ENCODE measurements at places on chromosomes 7 and 10. TPM values are rescaled to one million over a fixed set of nuclear protein-coding genes. Genes with fewer than 3 reads are reported as not detected.

The SPDYE9 gene
- total RNA-seq, result not detected

DNA sequence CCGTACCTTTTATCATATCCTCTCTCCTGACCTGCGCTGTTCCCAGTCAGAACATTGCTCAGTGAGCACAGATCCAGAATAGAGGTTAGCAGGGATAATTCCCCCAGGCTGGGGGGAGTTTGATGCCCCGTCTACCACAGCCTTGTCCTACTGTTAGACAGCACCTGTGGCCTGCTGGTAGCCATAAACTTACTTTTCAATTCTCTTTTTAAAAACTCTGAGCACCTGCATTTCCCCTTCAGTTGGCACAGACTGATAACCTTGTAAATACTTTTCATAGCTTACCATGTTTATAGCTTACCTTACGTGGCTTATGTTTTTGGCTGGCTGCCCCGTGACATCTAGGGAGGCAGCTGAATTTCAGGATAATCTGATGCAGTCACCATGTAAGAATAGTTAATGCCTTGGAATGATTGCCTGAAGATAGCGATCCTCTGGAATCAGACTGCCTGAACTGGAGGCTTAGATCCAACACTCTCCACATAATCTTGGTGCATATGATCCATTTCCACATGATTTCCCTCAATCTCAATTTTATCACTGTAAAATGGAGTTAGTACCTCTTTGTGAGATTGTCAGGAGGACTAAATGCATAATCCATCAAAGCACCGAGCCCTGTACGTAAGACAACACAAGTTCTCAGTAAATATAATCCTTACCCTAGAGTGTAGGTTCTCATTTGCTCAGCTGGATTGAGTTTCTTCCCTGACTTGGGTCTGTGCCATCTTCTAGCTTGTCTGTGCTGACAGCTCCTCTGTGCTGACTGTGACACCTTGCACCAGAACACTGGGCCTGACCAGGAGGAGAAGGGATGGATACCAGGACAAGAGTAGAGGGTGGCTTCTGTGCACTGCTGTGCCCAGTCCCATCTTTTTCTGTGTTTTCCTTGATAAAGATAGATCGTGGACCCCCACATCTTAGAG lies 111.7 kb upstream of the GJD4 start:
- no peak for DNase-seq

DNA sequence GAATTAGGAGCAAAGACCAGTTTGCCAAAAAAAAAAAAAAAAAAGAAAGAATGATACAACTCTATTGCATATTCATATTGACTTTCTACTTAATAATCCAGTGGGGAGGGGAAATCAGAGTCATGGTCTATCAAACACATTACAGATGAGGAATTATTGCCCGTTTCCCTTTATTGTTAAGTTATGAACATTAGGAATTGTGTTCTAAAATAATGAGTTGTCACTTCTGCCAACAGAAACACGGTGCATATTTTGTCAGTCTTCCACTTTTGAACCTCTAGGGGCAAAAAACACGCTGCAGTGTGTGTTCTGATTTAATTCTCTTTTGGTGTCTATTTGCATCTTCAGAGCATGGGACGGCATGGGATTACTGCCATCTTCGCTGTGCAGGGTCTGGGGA lies 115.7 kb upstream of the RHOBTB1 start:
- DNase-seq, result no peak

DNA sequence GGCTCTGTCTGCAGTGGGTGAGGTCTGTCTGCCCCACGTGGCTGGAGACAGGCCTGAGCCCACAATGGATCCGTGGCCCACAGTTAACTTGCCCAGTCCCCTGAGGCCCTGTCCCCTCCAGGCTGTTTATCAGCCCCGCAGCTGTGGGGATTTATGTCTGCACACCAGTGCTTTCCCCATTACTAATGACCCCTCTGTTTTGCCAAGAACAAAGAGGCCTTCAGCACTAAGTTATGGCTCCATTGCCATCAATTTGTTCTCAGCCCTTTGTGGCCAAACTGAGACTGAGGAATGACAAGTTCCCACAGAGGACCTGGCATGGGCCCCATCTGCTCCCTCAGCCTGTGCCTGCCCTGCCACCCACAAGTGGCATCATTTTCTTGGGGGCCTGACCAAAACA lies 138.2 kb downstream of the C10orf105 start:
- no peak for DNase-seq

The NKX6-2 gene
- total RNA-seq, result 1.6 TPM

All from Panc1 (cell line).